Glomerular endothelial cell (primary cell): ENCODE measurements at places on chromosomes 2 and 18. TPM values are rescaled to one million over a fixed set of nuclear protein-coding genes. Genes with fewer than 3 reads are reported as not detected.

DNA sequence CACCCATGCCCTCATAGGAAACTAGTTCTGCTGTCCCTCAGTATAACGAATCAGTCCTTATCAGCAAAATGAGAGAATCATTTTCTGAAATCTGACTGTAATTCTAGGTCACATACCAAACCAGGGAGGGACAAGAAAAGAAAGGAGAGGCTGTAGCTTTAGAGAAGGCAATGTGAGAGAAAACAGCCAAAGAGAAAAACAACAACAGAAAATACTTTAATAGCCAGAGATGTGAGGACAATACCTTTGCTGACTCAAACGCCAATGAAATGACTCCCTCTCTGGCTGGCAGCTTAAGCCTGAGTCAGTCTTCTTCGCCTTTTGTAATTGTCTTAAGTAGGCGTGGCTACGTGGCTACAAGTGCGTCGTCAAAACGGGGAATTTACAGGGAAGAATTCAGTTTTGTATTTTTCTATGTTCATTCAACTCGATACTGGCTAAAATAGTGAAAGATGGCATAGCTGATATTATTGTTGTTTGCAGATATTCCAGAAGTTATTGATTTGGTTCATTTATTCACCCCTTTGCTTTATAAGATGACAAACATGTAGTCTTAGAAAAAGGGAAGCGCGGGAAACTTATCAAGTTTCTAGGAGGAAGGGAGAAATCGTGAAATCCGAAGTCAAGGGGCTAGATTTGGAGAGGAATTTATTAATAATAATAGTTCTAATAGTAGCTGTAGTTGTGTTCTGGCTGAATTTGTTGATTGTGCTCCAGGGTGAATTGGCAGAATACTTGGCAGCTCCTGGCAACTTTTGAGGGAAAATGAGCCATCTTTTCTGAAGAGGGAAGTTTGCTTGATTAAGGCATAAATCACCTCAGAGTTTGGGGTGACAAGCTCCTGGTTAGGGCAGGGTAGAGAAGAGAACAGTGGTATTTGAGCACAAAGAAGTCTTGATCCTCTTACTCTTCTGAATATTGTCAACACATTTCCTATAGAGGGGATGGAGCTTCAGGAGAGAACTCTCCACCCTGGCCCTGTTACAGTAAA lies at the start of gene IL1A:
Gene IL1A (minus strand): TSS at position 295 of the 991 bp plus-strand sequence. CDS start 723 bp downstream, outside the sequence.
- DNase-seq = no peak

GRCh38 chr2:137959166-137959565 lies 5.1 kb upstream of the HNMT start:
- DNase-seq = no peak

SNRNP27 gene
- total RNA-seq = 49.3 and 66.6 TPM in 2 replicates

DNA sequence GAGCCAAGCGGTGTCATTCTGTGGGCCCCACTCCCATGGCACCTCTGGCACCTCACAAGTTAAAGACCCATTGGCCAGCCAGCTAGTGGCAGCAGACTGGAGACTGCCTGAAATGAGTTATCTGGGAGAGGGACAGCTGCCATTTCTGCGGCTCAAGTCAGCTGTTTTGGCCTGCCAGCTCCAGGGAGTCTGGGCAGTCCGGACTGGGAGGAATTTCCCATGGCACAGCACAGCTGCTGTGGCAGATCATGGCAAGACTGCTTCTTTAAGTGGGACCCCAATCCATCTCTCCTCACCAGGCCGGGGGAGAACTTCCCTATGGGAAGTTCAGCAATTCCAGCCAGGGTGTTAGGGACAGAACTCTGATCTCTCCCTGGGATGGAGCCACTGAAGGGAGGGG lies 2187.6 kb upstream of the CELF4 start:
- DNase-seq = no peak

DNA sequence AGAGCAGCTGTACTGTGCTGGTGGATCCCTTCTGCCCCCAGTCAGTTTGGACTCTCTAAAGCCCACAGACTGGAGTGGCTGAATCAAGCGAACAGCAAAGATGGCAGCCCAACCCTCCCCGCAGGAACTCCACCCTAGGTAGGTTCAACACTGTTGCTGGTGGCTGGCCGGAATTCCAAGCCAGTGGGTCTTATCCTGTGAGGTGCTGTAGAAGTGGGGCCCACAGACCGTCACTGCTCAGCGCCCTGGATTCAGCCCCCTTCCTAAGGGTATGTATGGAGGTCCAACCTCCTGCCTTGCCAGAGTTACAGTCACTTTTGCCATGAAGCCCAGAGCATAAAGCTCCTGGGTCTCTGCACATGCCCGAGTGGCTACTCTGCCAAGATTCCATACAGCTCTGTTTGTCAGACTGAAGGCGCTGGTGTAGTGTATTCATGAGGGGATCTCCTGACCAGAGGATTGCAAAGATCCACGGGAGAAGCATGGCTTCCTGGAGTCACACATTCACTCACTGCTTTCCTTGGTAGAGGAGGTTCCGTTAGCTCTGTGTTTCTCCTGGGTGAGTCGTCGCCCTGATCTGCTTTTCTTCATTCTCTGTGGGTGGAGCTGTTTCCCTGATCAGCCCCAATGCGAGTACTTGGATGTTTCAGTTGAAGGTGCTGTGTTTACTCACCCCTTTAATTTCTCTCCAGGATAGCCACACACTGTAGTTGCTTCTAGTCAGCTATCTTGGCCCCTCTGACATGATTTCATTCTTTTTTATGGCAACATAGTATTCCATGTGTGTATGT lies 293.6 kb upstream of the THUMPD2 start:
- DNase-seq = no peak

SLC9A4 gene
- total RNA-seq = not detected in 2 replicates

- DNase-seq = no peak
These were observed 285.0 kb upstream of the KCNH7 start for GRCh38 chr2:163123526-163123925.
